ENCODE measurements at places on chromosomes 12 and 14.

GRCh38 chr12:89783359-89784060 is 74.9 kb upstream of the ATP2B1 start:
- no peaks in the 10 kb centered on the region for H3K27me3 ChIP-seq
- peaks cover 26% of the 10 kb centered on the region for H3K4me1 ChIP-seq
- H3K27ac ChIP-seq, result peak overlapping the region; percentile 58
- H3K4me3 ChIP-seq, result no peak overlapping the region

- H3K27me3 ChIP-seq, result peaks cover 28% of the 10 kb centered on the region
- no peak for DNase-seq
- peaks cover 11% of the 10 kb centered on the region for H3K4me1 ChIP-seq
- no peaks in the 10 kb centered on the region for H3K36me3 ChIP-seq
- no peak overlapping the region for H3K4me3 ChIP-seq
These were observed 442.6 kb downstream of the DPF3 start for GRCh38 chr14:72451054-72451972.

GRCh38 chr14:57987596-57988300 is 121.9 kb upstream of the SLC35F4 start:
- DNase-seq, result no peak
- H3K27me3 ChIP-seq, result no peaks in the 10 kb centered on the region
- H3K27ac ChIP-seq, result no peak overlapping the region
- no peak overlapping the region for H3K4me3 ChIP-seq

DNA sequence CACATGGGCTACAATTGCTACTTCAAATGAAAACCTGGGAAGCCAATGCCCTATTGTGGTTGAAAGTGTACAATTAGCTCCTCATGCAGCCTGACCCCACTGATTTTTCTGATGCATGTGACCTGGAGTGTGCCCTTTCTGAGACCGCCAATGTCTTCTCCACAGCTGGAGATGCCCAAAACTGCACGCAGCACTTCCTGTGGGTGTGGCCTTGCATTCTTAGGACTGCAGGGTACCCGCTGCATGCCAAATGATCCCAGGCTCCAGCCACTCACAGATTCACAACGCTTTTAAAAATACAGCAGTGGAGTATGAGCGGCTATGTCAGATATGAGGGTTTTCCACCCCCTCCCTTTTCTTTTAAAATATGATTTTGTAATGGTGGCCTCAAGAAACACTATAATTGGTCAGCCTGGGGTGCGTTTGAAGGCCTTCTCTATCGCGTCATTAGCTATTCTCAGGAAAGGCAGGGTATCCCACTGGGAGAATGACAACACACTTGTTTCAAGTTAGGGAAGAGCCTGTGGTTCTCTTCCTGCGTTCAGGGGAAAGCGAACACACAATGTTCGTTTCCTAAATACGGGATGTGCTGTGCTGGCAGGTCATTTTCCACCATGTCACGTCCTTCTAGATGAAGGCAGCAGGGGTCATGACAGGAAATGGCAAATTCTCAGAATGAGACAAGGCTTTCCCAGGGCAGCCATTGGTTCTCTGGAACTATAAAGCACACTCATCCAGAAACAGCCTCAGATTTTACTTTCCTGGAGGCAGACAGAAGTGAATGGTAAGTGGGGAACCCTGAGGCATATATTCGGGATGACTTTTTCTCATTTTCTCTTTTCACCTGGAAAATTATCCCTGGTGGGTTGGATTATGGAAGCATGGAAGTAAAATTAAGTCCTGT is at the start of gene APOLD1:
TSS of gene APOLD1 (plus strand) at position 749 of the 904 bp plus-strand sequence. CDS start at position 782, 33 bp downstream.
- H3K27me3 ChIP-seq, result no peaks in the 10 kb centered on the region
- H3K36me3 ChIP-seq, result peaks cover 4% of the 10 kb centered on the region
- H3K27ac ChIP-seq, result peak within 1 kb of the TSS; percentile 88
- no peak for DNase-seq
- H3K4me3 ChIP-seq, result peak within 1 kb of the TSS; percentile 85
- peaks cover 41% of the 10 kb centered on the region for H3K4me1 ChIP-seq

- no peaks in the 10 kb centered on the region for H3K4me1 ChIP-seq
- no peak overlapping the region for H3K4me3 ChIP-seq
- H3K36me3 ChIP-seq, result no peaks in the 10 kb centered on the region
- no peak for DNase-seq
- peaks cover 3% of the 10 kb centered on the region for H3K27me3 ChIP-seq
These were observed 1.3 kb upstream of the ADGRD1 start for GRCh38 chr12:130952171-130952954.

DNA sequence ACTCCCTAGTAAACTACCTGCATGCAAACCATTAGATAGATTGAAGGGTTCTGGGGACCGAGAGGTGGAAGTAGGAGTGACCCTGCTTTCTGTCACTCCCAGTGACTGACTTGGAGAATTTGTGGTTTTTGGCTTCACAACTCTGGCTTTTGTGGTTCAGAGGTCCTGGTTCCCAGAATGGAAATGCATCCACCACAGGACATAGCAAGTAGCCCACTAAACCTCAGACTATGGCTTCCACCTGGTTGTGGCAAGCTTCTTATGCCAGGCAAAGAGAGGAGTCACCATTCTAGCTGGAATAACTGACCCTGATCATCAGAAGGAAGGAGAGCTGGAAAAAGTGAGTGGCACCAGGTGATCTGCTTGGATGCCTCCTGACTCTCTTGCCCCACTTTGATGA is 162.4 kb upstream of the TMEM260 start:
- peaks cover 6% of the 10 kb centered on the region for H3K27me3 ChIP-seq
- H3K27ac ChIP-seq, result no peak overlapping the region
- H3K4me3 ChIP-seq, result no peak overlapping the region
- no peaks in the 10 kb centered on the region for H3K36me3 ChIP-seq
- DNase-seq, result no peak
- H3K4me1 ChIP-seq, result peaks cover 6% of the 10 kb centered on the region

DNA sequence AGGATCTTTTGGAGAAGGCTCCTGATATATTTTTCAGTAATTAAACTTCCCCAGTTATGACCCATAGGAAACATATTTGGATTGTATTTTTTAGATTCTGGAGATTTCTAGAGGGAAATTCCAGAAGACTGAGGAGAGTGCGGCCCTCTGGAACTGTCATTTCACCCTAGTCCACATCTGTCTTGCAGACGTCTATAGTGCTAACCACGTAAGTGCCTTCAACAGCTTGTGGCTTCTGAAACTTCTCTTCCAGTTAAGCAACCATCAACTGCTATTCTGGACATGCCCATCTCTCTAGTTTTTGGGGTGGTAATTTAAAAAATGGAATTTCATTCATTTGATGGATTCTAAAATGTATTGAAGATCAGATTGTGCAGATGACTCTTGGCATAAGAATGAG is 1098.8 kb downstream of the TMEM121 start:
- H3K4me1 ChIP-seq, result no peaks in the 10 kb centered on the region
- no peak for DNase-seq
- H3K36me3 ChIP-seq, result no peaks in the 10 kb centered on the region
- H3K4me3 ChIP-seq, result no peak overlapping the region

- no peak overlapping the region for H3K27ac ChIP-seq
- no peaks in the 10 kb centered on the region for H3K4me1 ChIP-seq
- no peak for DNase-seq
- no peaks in the 10 kb centered on the region for H3K27me3 ChIP-seq
- H3K36me3 ChIP-seq, result no peaks in the 10 kb centered on the region
These were observed 32.4 kb downstream of the ABCD2 start for GRCh38 chr12:39587225-39587624.

DNA sequence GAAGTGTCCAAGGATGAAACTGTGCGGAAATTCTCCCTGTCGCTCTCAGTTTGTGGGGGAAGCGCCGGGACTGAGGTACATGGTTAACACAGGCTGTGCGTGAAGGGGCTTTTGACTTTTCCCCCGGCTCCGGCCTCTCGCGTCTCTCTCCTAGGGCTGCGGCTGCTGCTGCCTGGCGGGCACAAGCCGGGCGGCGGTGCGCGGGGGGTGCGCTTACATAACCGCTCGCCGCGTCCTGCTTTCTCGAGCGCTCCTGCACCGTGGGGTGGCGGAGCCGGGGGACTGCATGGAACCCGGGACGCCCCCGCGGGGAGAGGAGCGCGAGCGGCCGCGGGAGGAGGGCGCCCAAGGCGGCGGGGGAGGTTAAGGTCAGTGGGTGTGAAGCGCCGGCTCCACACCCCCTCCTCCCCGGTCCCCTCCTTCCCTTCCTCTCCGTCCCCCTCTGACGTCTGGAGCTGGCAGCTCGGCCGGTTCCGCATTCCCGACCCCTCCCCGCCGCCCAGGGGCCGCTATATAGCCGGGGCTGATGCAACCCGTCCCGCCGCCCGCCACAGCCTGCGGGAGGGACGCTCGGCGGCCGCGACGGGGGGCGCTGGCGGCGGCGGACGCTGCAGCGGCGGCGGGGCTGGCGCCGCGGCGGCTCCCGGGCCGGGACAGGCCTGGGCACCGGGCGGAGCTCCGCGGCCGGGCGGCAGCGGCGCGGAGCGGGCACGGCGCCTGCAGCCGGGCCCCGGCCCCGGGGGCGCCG is at the start of gene JDP2:
TSS of gene JDP2 (plus strand) at position 541 of the 748 bp plus-strand sequence. CDS start 9,899 bp downstream, outside the sequence.
- DNase-seq, result peak; percentile 69
- peaks cover 54% of the 10 kb centered on the region for H3K4me1 ChIP-seq
- peaks cover 2% of the 10 kb centered on the region for H3K27me3 ChIP-seq
- peak within 1 kb of the TSS; percentile 87 for H3K4me3 ChIP-seq
- peak within 1 kb of the TSS; percentile 56 for H3K27ac ChIP-seq
- peaks cover 14% of the 10 kb centered on the region for H3K36me3 ChIP-seq

GRCh38 chr12:49131894-49132461 is 783 bp upstream of the TUBA1B start:
- DNase-seq, result no peak
- H3K27ac ChIP-seq, result peak overlapping the region; percentile 65
- H3K4me1 ChIP-seq, result peaks cover 36% of the 10 kb centered on the region
- peak overlapping the region; percentile 85 for H3K4me3 ChIP-seq

DNA sequence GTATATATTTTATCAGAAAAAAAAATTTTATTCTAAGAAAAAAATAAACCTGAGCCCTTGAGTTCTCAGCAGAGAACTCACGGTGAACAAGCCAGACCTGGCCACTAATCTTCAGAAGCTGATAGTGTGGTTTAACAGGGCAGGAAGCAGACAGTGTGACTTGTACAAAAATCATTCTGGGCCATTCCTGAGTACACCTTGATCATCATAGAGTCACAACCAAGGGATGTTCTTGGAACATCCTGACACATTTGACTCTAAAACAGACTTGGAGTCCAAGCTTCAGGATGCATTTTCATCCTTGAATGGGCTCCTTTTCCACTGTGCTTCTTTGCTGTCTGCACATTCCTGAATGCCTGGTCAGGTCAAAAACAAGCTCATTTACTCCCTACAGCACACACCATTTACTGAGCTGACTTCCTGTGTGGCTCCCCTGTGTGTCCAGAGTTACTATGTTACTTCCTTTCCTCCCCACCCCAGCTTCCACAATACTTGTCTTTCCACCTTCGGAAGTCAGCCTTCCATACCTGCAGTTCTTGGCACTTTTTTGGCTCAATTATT is 112.0 kb downstream of the ANO6 start:
- peaks cover 11% of the 10 kb centered on the region for H3K36me3 ChIP-seq
- DNase-seq, result peak; percentile 12

GRCh38 chr14:82075566-82075965 is 541.9 kb upstream of the SEL1L start:
- 0 out of 2 replicates have a peak, but pooled peaks cover 2% of the 10 kb centered on the region for H3K27me3 ChIP-seq
- no peaks in the 10 kb centered on the region for H3K4me1 ChIP-seq
- H3K27ac ChIP-seq, result no peak overlapping the region

GRCh38 chr14:58598804-58599525 is 38.8 kb upstream of the DACT1 start:
- H3K36me3 ChIP-seq, result no peaks in the 10 kb centered on the region
- DNase-seq, result no peak
- no peak overlapping the region for H3K4me3 ChIP-seq
- no peaks in the 10 kb centered on the region for H3K4me1 ChIP-seq

DNA sequence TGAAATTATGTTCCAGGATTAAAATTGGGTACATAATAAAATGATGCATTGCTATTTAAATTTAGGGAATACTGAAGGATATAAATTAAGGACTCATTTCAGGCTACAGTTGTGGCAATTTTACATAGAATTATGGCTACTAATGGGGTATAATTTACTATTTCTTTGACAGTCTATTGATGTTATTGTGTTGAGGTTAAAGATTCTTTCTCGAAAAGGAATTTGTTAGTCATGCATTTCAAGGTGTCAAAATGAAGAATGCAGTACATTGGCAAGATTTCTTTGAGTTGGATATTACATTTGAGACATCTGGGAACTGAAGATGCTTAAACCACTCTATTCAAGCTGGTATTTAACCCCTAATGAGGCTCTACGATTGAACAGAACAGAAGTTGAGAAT is 28.3 kb downstream of the SLC5A8 start:
- H3K27me3 ChIP-seq, result no peaks in the 10 kb centered on the region
- H3K4me3 ChIP-seq, result no peak overlapping the region
- no peaks in the 10 kb centered on the region for H3K4me1 ChIP-seq
- no peak for DNase-seq

GRCh38 chr14:64693810-64694165 is 10.4 kb upstream of the PLEKHG3 start:
- no peak for DNase-seq
- no peak overlapping the region for H3K27ac ChIP-seq
- no peaks in the 10 kb centered on the region for H3K36me3 ChIP-seq

GRCh38 chr12:14362352-14362751 is 3.1 kb upstream of the ATF7IP start:
- peaks cover 4% of the 10 kb centered on the region for H3K27me3 ChIP-seq
- peaks cover 23% of the 10 kb centered on the region for H3K4me1 ChIP-seq
- no peak overlapping the region for H3K4me3 ChIP-seq

DNA sequence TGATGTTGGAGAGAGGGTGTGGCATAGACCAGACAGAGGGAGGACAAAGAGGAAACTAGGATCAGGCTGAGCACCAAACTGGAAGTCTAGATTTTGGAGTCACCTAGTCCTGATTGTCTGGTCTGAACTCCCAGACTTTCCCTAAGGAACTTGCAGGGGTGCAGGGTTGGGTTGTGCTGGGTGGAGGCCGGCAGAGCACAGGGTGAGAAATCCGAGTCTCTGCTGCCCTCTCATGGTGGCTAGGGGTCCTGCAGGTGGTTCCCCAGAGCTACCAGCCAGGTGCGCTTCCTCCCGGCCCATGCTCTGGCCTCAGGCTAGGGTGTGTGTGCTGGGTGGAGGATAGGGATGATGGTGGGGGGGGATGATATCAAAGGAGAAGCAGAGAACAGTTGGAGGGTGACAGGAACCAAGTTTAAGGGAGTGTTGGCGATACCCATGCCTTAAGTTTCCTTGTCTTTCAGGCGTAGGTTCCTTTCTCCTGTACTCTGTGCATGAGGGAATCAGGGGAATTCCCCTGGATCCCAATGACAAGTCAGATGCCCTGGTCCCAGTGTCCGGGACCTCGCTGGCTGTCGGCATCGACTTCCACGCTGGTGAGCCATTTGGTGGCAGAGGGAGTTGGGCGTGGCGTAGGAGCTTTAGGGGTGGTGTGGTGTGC is 33.5 kb upstream of the NXPH4 start:
- no peak overlapping the region for H3K4me3 ChIP-seq
- peaks cover 6% of the 10 kb centered on the region for H3K4me1 ChIP-seq
- peaks cover 42% of the 10 kb centered on the region for H3K36me3 ChIP-seq
- peak overlapping the region; percentile 61 for H3K27ac ChIP-seq
- H3K27me3 ChIP-seq, result peaks cover 14% of the 10 kb centered on the region

GRCh38 chr14:80208461-80208860 is 2.8 kb downstream of the DIO2 start:
- peaks cover 38% of the 10 kb centered on the region for H3K4me1 ChIP-seq
- H3K27ac ChIP-seq, result no peak overlapping the region
- no peaks in the 10 kb centered on the region for H3K36me3 ChIP-seq
- no peaks in the 10 kb centered on the region for H3K27me3 ChIP-seq
- no peak for DNase-seq
